ENCODE measurements at places on chromosomes 5 and 9.

DNA sequence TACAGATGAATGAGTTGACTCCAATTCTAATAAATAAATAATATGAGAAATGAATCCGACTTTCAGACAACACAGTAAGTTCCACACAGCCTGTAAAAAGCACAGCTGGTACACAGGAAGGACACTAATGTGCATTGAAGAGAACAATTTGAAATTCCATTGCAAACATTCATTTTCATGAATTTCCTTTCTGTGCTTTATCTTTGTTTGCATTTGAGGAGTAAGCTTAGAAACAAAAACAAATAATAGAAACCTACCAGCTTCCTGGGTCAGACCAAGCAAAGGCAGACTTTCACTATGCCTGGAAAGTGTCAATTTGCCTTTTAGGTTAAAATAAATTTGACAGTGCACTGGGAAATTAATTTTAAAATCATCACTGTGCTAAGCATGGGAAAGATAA lies 143.8 kb upstream of the VLDLR start:
- no peak for DNase-seq

DNA sequence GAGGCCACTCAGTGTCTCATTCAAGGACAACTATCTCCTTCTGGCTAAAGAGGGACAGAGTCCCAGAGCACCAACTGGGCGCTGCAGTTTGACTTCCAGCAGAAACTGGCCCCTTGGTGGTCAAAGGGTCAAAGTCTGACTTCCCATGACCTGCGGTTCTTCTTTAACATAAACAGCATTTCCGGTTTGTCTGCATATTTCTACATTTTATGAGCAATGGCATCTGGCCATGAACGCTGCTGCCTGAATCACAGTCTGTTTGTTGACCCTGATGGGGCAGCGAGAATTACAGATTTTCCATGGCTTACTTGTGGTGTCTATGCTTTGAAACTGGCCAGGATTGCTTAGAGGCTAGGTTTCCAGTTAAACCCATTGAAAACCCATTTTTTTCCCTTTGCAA lies 1.3 kb downstream of the TNFSF15 start:
- DNase-seq: no peak

GRCh38 chr5:176901260-176902101 lies 2.3 kb upstream of the HK3 start:
- DNase-seq: no peak

- DNase-seq: no peak
Measured at GRCh38 chr9:130623466-130623865, 40.9 kb upstream of the PRDM12 start.

DNA sequence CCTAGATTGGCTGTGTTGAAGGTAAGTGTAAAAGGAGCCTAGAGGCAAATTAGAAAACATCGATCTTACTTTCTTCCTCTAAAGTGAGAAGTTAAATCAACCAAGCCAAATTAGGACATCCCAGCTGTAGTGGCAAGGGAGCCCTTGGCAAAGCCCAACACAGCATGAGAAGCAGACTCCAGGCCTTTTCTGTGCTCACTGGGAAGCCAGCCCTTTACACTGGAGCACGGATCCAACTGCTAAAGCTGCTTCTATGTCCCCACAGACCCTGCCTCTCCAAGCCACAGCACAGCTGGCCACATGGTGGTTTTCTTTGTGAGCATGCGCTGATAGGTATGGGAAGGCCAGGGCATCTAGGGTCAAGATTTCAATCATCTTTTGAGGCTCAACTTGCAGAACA lies 94.1 kb downstream of the APBA1 start:
- no peak for DNase-seq
